ENCODE measurements at places on chromosomes 3 and 15. TPM values are rescaled to one million over a fixed set of nuclear protein-coding genes. Genes with fewer than 3 reads are reported as not detected.

The DPPA2 gene
- not detected for total RNA-seq

The IGSF11 gene
- total RNA-seq: not detected

The SLC30A4 gene
- total RNA-seq: 1.7 TPM

The TTLL13 gene
- total RNA-seq: 0.11 TPM

The PSMD2 gene
- 672 TPM for total RNA-seq

The PARP16 gene
- 4.0 TPM for total RNA-seq

The CAPN3 gene
- 1.6 TPM for total RNA-seq

Data from hair follicular keratinocyte (primary cell).